ENCODE measurements at places on chromosomes 1 and 21. TPM values are rescaled to one million over a fixed set of nuclear protein-coding genes. Genes with fewer than 3 reads are reported as not detected.

The ADGRL4 gene
- 2.7 TPM for total RNA-seq

The CELA2B gene
- not detected for total RNA-seq

The ATP1A4 gene
- not detected for total RNA-seq

The SGIP1 gene
- total RNA-seq = 50.0 TPM

The TMCO2 gene
- total RNA-seq = not detected

Data from hair follicle dermal papilla cell (primary cell).